ENCODE measurements at places on chromosomes 1 and 21. TPM values are rescaled to one million over a fixed set of nuclear protein-coding genes. Genes with fewer than 3 reads are reported as not detected.

C2CD4D gene
- total RNA-seq, result not detected

DNA sequence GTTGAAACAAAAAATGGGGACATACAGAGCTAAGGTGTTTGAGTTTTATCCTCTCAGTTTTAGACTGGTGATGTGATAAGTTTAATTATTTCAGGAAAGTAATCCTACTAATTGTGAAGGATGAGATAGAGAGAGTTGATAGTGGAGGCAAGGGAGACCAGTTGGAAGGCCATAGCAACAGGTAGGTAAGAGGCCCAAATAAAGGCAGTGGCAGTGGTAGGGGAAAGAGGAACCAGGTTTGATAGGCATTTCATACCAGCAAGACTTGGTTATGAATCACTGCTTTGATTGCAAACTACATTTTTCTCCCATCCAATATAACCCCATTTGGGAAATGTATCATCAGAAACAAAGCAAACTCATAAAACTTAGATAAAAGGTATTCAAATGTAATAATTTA lies 63.1 kb upstream of the SH3GLB1 start:
- DNase-seq, result no peak

OLIG2 gene
- total RNA-seq, result 21.4 TPM

- no peak for DNase-seq
These were observed 355.7 kb upstream of the DPYD start for GRCh38 chr1:98276514-98276913.

GRCh38 chr1:36769886-36770830 lies 264.2 kb downstream of the GRIK3 start:
- no peak for DNase-seq

PDZK1 gene
- total RNA-seq, result 1.7 TPM

GRCh38 chr1:3822421-3822820 lies 26.1 kb upstream of the LRRC47 start:
- DNase-seq, result no peak

CLCNKA gene
- 0.34 TPM for total RNA-seq

LORICRIN gene
- not detected for total RNA-seq

DNA sequence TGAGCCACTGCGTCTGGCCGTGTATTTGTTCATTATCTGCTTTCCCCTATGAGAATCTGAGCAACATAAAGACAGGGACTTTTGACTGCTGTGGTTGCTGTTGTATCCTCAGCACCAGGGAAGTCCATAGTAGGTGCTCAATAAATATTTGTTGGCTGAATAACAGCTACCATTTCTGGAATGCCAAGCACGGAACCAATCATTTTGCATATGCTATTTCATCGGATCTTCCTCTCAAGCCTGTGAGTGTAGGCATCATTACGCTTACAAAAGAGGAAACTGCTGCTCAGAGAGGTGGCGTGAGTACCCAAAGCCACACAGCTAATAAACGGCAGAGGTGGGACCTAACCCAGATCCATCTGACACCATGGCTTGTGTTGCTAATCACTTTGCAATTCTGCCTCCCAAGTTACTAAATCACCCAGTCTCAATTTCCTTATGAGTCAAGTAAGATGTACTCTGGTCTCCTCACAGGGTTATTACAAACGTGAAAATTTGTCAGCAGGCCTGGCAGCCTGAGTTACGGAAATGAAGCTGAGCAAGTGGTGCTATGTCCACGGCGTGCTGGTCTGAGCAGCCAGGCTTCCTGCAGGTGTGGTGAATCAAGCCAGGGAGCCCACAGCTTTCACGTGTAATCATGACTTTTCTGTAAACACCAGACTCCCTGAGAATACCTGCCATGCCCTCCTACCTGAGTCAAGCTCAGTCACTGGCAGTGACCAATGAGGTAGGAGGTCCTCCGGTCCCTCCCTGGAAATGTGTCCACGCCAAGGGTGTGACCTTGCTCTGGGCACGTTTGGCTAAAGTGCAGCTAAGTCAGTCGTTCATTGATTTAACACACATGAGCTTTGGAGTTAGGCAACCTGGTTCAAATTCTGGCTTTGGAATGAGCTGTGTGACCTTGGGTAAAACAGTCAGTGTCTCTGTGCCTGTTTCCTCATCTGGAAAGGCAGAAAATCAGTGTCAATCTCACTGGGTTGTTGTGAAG lies 4.8 kb upstream of the RHCE start:
- DNase-seq, result no peak

ERICH3 gene
- total RNA-seq, result 1.9 TPM

DNA sequence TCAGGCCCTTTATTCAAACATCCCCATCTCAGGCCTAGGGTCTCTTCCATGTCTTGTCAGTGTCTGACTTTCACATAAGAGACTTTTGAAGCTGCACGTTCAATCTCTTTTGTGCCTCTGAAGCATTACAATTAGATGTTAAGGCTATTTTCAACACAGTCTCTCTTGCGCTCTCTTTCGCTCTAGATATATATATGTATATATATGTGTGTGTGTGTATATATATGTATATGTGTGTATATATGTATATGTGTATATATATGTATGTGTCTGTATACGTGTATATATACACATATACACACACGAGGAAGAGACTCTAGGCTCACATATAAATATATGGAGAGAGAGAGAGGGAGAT lies 162.5 kb upstream of the RNPC3 start:
- DNase-seq, result no peak

BSND gene
- total RNA-seq, result not detected

DNA sequence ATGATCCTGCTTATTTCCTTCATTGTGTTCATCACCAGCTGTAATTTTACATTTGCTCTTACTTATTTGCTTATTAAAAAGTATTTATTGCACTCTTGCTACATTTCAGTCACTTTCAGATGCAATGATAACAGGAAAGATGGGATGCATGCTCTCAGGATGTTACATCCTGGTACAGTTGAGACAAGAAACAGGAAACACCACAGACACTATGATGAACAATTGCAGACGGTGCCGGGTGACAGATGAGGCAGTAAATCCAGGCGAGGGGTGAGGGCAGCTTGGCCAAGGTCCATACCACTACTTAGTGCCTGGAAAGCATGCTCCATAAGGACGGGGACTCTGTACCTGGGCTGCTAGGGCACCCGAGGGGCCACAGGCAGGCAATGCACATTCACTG lies 156.6 kb upstream of the RAB4A start:
- DNase-seq, result no peak

DNA sequence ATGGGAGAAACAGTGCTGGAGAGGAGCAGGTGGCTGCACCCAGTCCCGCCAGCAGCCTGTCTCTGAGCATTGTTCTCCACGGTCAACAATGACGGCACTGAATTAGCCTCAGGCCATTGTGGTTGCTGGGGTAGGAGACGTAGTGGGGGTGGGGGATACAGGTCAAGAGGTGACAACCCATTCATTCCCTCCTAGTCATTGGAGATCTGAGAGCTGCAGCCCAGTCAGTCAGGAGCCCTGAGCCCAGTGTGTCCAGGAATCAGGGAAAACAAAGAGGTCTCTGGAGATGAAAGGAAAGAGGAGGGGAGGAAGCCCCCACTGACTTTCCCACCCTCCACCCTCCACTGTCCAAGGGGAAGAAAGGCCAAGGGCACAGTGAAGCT lies 15.3 kb downstream of the SMIM12 start:
- no peak for DNase-seq

FABP3 gene
- 148 TPM for total RNA-seq

- DNase-seq, result no peak
These were observed 149.3 kb downstream of the HMGB4 start for GRCh38 chr1:34013136-34013535.

GRCh38 chr21:33115631-33116510 lies 45.9 kb downstream of the OLIG1 start:
- no peak for DNase-seq

DNA sequence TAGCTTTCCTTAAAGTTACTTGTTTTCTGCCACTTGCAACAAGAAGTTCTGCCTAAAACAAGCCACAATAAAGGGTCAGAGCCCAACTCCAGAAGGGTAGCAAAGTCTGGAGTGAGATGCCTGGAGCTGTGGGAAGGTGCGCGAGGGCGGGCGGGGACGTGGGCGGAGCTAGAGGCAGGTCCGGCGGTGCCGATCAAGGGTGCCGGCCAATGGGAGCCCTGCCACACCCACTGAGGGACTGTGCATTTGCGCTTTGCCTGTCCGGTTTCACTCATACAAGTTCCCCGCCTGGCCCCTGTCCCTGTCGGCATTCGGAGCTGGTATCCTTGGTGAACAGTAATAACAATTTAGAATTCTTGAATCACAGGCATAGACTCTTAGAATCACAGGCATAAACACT lies 732.4 kb downstream of the MATN1 start:
- DNase-seq, result no peak

DNA sequence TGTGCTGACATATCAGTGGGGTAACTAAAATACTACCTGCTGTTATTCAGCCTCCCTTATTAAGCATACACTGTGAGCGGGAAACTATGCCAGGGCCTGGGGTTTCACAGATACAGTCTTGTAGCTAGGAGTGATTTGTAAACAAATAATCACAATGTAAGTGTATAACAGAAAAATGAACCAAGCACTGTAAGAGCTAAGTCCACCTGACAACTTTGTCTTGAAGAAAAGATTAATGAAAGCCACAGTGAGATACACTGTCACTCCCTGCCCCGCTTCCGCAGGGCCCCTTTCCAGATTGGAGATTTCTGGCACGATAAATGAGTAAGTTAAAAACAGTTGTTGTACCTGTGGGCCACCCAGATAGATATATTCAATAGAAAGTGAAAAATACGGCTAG lies 4.8 kb downstream of the RCAN3 start:
- DNase-seq, result no peak

GRCh38 chr1:231162297-231162969 lies 575 bp downstream of the TRIM67 start:
- peak; percentile 74 for DNase-seq

DNA sequence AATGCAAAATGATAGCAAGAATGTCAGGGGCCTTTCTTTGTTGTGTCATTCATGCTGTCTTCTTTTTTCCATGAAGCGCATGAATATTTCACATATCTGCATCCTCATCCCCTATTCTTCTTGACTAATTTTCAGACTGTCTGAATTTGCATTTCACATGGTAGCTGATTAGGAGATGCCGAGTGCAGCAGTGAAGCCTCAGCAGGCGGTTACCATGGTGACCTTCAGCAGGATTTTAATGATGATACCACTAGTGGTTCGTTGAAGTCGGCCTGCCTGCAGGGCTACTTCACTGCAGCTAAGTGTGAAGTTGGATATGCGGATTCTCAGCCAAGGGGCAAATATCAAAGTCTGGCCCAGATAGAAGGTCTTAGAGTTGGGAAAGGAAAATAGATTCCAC lies 141.8 kb downstream of the NEK7 start:
- DNase-seq, result peak; percentile 38

- no peak for DNase-seq
These were observed 136.5 kb downstream of the TSEN15 start for GRCh38 chr1:184188037-184188436.

- DNase-seq, result no peak
These were observed 12.6 kb upstream of the PPM1J start for GRCh38 chr1:112727716-112728115.

DNA sequence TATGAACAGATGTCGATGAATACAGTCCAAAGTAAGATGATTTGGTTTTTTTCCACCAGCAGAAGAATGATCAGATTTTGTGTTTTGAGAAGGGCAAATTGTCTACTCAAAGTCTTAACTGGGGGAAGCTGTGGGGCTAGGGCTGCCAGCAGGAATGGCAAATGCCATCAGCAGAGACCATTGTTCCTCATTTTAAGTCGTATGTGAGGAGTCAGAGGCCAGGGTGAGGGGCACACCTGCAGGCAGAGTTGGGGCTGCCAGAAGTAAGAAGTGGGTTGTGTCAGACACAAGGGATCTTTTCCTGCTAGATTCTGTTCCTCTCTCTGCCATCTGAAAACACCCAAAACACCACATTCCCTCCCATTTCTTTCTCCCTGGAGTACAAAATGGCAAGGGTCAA lies 8.7 kb downstream of the PARK7 start:
- no peak for DNase-seq

GRCh38 chr1:32755810-32756159 lies 53.2 kb upstream of the SYNC start:
- DNase-seq, result no peak

ZBTB8A gene
- 12.0 TPM for total RNA-seq

DNA sequence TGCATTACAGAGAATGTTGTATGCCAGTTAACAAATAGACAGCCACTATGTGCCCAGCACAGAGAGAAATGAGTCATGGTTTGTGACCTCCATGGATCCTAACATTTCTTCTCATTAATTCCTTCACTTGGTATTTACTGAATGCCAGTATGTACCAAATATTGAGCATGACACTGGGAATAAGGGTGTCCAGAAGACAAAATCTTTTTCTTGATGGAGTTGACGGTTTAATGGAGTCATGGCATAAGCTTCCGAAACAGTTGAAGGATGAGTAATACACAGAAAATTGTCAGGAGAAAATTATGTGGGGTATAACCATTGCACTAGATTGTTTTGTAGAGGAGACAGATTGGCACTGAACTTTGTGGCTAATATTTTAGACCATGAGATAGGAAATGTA lies 36.9 kb downstream of the PTGFR start:
- DNase-seq, result no peak

All from glutamatergic neuron (in vitro differentiated cells).